Iris pigment epithelial cell (primary cell): ENCODE measurements at places on chromosomes 6 and 20.

- DNase-seq, result peak; percentile 66
These were observed 75.2 kb upstream of the CITED2 start for GRCh38 chr6:139449611-139450000.

GRCh38 chr6:169792306-169793015 lies 41.0 kb downstream of the ERMARD start:
- no peak for DNase-seq

DNA sequence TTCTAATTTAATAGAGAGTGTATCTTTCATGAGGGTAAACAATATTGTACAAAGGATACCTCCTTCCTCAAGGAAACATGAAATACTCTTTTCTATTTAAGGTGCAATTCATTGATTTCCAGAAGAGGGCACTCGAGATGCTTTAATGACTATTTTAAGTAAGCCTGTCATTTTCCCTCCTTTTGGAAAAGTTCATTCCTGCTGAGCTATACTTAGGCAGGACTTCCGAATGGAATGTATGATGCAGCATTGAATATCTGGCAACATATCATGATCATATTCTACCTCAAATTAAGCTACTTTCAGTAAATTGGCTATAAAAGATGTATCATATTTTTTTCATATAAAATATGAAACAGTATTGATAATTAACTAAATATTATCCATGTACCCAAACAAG lies 5.0 kb downstream of the DST start:
- DNase-seq, result peak; percentile 65

GRCh38 chr6:42333612-42334011 lies 116.0 kb upstream of the MRPS10 start:
- DNase-seq, result no peak

GRCh38 chr20:17699931-17700351 lies at the start of gene BANF2:
BANF2 (plus strand) TSS chr20:17699966; CDS start chr20:17725026, 25,060 bp downstream.
- no peak for DNase-seq
